Kidney tubule cell (primary cell): ENCODE measurements at places on chromosomes 6 and 20.

DNA sequence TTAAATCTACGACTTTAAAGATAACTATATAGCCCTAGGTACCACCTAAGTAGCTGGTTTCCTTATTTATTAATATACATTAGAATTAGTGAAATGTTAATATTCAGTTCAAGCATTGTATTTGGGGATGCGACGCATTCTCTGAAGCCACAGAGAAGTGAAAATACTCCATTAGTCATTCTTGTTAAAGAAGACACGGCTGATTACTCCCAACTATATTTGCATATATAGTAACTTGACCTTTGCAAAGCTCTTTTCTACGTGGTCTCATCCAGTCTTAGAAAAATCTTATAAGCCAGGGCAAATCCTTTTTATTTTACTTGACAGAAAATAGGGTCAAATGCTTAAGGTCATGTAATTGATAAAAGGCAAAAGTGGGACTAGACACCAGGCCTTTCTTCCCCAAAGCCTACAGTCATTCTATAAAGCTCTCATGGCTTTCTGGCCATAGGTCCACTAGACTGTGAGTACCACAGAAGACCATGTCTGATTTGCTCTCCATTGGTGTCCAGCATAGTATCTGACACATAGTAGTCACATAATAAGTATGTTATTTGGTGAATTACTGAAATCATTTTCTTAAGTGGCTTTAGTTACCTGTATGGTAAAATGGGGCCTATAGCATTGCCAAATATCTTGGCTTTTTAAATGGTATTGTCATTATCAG lies 11.3 kb downstream of the ZHX3 start:
- DNase-seq: peak; percentile 22

GRCh38 chr20:4195499-4195898 lies 180.1 kb upstream of the RNF24 start:
- DNase-seq: peak; percentile 28

GRCh38 chr6:42294759-42295158 lies 77.1 kb upstream of the MRPS10 start:
- DNase-seq: peak; percentile 95

DNA sequence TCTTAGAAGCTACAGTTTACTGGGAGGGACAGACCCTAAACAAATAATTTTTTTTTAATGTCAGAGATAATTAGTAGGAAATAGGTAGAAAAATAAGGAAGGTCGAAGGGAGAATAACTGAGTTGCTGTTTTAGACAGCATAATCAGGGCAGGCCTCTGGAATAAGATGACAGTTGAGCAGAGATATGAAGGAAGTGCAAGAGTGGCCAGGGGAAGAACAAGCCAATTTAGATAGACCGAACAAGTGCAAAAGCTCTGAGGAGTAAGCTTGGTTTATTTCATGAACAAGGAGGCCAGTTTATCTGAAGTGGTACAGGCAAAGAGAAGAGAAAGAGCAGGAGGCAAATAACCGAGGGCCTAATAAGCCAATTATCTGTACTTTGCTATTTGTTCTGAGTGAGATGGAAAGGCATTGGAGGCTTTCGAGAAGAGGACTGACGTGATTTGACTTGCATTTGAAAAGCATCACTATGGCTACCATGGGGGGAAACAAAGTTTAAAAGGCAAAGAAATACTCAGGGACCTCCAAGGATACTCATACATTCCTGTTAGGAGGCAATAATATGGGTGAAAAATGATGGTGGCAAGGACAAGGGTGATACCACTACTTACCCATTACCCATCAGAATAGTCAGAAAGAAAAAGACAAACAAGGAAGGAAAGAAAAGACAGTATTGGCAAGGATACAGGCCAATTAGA lies 19.7 kb downstream of the PROCR start:
- DNase-seq: no peak

DNA sequence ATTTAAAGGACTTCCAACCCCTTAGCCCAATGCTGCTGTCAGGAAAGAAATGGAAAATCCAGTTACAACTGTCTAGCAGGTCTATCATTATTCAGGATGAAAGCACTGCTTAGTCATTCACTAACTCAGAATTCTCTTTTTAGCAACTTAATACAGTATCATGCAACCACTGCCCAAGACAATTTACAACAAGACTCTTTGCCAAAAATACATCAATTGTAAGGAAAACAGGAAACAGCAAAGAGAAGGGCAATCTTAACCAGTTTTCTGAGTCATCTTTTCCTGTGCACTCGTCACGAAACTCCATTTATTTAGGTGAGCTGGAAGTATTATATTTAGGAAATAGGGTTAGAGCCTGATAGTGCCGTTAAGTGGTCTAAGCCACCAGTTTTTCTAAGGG lies 1197.7 kb upstream of the CITED2 start:
- DNase-seq: peak; percentile 43

DNA sequence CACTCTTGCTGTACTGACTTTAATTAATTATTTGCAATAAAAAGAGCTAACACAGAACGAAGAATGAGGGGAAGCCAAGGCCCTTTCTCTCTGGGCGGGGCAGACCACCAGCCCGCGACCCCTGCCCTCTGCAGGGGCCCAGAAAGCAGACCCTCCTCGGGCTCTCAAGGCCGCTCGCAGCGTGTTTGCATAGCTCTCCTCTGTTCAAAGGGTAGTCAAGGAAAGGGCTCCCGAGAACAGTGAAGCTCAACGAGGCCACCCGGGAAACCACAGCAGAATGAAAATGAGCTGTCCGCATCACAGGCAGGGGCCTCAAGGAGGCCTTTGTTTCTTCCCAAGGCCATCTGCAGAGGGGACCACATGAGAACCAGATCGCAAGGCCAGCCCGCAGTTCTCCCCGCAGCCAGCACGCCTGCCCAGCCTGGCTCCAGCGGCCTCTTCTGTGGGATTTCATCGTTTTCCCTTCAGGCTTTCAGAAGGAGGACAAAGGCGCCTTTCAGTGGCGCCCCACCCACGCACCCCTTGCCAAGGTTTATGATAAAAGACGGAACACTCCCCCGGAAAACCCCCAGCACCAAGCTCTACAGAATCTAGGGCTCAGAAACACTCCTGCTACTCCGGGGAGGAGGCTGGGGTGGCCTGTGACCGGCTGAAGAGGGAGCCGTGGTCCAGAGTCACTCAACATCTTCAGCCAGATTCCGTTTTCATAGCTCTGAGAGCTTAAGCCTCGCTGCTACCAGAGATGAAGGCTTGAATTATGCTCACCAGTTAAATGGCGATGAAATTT lies 25.3 kb downstream of the ACSS1 start:
- no peak for DNase-seq

DNA sequence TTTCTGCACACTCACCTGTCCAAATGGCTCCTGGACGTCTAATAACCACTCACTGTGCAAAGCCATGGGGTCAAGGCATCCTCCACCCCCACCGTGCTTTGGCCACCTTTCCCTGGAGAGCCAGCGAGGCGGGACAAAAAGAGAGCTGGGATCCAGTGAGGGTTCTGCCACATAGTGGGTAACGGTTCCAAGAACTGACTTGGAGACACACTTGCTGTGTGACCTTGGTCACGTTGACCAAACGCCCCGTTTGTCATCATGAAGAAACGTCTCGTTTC lies 287.2 kb downstream of the TFAP2C start:
- DNase-seq: no peak

DNA sequence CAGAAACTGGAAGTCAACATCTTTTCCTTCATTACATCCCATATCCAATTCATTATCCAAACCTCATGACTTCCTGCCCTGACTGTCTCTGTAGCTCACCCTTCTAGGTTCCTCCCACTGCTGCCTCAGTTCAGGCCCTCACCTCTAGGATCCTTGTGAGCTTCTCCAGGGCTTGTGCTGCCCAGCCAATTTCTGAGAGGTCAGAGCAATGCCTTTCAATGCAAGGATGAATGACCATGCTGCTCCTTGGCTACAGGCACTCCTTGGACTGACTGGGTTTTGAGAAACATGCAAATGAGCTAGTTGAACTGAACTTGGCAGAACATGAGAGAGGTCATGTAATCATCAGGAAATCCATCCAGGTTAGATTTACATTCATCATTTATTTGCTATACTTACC lies 173.4 kb downstream of the KIF16B start:
- DNase-seq: no peak

GRCh38 chr6:115969207-115969929 lies 91.3 kb downstream of the FRK start:
- peak; percentile 31 for DNase-seq

- DNase-seq: peak; percentile 3
These were observed 400.8 kb upstream of the CHD6 start for GRCh38 chr20:42018979-42019378.

- no peak for DNase-seq
These were observed 18.8 kb upstream of the ZNF831 start for GRCh38 chr20:59144831-59145196.

- DNase-seq: no peak
These were observed 61.7 kb downstream of the RIOK1 start for GRCh38 chr6:7451326-7451725.

DNA sequence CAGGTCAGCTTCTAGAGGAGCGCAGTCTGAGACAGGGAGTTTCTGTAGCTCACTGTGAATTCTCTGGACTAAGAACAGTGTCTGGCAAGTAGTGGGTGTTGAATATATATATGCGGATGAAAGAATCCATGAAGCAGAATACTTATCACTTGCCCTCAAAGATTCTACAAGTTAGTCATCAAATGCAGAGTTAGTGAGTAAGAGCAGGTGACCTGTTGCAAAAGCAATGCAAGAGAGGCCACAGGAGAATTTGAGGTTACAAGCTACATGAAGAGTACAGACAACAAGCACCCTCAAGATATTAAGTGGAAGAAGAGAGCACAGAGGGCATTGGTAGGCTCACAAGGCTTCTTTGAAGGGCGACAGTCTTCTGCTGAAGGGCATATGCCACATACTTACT lies 103.4 kb upstream of the BTBD3 start:
- peak; percentile 90 for DNase-seq

GRCh38 chr20:41318271-41318649 lies 729 bp upstream of the ZHX3 start:
- peak; percentile 74 for DNase-seq

GRCh38 chr20:61734733-61735502 lies 330.8 kb downstream of the TAF4 start:
- DNase-seq: no peak

DNA sequence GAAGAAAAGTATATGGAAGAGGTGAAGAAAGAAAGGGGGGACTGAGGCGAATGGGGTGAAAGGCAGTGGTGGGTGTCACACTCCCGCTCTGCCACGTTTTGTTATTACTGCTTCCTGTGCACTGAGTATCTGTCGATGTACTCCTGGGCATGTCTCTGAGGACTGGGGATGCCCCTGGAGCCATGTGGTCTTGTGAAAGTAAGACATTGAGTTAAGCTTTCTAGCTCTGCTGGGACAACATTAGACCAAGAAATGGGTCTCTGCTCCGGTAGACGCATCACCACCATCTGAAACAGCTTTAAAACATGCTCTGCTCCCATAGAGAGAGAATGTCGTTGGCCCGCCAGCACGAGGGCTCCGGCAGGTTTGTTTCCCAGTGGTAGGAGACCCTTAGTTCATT lies 40.0 kb downstream of the IRF4 start:
- no peak for DNase-seq

DNA sequence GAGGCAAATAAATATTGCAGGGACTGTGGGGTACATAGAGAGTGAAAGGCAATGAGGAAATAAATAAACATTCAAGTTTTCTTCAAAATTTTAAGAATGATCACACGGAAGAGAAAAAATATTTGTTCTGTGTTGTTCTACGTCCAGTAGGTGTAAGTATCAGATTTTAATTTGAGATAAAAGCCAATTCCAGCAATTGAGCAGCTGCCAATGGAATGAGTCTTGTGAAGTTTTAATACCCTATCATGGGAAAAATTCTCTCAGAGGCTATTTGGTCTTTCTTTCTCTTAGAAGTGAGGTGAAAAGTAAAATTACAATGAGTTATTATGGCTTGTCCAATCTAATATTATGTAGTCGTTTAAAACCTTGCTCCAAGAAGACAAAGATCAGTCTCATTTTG lies 195.7 kb upstream of the CITED2 start:
- DNase-seq: no peak

DNA sequence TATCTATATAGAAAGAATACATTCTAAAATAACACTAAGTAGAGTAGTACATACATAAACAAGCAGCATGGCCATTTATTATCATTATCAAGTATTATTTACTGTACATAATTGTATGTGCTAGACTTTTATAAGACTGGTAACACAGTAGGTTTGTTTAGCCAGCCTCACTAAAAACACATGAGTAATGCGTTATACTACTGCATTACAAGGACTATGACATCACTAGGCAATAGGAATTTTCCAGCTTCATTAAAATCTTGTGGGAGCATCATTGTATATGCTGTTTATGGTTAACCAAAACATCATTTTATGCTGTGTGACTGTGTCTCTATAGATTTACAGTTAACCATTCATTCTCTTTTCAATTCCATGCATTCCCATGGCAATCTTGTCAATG lies 131.7 kb upstream of the HDGFL1 start:
- no peak for DNase-seq

DNA sequence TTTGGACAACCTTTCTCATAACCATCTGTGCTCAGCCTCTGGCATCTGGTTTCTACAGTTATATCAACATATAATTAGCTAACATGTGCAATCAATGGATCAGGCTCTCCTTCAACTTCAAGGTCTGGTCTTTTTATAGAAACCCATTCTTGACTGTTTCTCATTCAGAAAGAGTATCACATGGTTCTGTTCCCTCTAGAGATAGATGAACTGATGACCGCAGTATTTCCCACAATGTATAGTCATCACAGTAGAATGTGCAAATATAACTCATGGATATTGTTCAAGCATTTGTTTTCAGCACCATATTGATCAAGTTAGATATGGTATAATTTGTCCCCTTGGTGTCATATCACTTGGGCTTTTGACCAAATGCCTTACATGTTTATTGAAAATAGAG lies 656.2 kb downstream of the FRK start:
- DNase-seq: no peak

DNA sequence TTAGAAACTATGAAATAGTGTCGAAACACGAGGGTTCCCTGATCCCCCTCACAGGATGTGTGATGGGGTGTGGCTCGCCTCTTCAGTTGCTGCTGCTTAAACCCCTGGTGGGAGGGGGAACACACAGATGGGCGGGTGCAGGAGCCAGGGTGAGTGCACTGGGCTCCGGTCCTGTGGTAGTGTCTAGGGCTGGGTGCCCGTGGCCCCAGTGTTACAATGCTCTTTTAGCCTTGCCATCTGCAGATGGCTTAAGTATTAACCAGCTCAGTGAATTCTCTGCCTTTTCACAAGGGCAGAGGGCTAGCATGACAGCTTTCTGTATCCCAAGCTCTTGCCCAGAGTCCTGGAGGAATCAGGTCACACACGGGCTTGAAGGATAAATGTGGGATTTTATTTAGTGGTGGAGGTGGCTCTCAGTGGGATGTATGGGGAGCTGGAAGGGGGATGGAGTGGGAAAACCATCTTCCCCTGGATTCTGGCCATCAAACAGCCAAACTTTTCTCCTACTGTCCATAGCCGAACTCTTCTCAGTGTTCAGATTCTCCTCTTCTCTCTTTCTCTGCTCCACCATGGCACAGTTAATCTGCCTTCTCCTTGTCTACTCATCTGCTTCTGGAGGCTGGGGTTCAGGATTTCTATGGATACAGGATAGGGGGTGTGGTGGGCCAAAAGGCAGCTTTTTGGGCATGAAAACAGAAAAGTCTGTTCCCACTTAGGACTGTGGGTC lies 659.0 kb downstream of the EPM2A start:
- peak; percentile 43 for DNase-seq
